ENCODE measurements at places on chromosomes 3 and 15. TPM values are rescaled to one million over a fixed set of nuclear protein-coding genes. Genes with fewer than 3 reads are reported as not detected.

- no peak overlapping the region for H3K4me3 ChIP-seq
- H3K4me1 ChIP-seq: peaks cover 36% of the 10 kb centered on the region
- H3K27me3 ChIP-seq: no peaks in the 10 kb centered on the region
- H3K36me3 ChIP-seq: no peaks in the 10 kb centered on the region
- H3K27ac ChIP-seq: peak overlapping the region; percentile 74
- no peak for DNase-seq
Measured at GRCh38 chr3:100001526-100002270, 112.6 kb downstream of the FILIP1L start.

DNA sequence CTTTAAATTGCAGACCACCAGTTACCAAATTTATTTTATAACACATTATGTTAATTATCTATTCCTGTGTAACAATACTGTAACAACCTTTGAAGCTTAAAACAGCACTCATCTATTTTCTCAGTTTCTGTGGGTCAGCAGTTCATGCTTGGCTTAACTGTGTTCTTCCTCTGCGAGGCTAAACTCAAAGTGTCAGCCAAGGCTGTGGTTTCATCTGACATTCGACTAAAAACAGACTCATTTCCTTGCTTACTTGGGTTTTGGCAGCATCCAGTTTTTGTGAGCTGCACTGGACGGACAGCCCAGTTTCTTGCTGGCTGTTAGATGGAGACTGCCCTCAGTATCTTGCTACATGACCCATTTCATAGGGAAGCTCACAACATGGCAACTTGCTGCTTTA is 247.3 kb upstream of the KCNH8 start:
- no peak for DNase-seq
- no peaks in the 10 kb centered on the region for H3K36me3 ChIP-seq
- no peak overlapping the region for H3K27ac ChIP-seq

- H3K4me1 ChIP-seq: no peaks in the 10 kb centered on the region
- H3K27me3 ChIP-seq: no peaks in the 10 kb centered on the region
- no peak overlapping the region for H3K27ac ChIP-seq
- no peak overlapping the region for H3K4me3 ChIP-seq
Measured at GRCh38 chr3:188581365-188581764, 427.4 kb downstream of the LPP start.

- H3K27ac ChIP-seq: no peak overlapping the region
- no peaks in the 10 kb centered on the region for H3K27me3 ChIP-seq
- no peak overlapping the region for H3K4me3 ChIP-seq
- no peak for DNase-seq
- peaks cover 11% of the 10 kb centered on the region for H3K36me3 ChIP-seq
Measured at GRCh38 chr15:62648954-62649353, 393.6 kb upstream of the TPM1 start.

DNA sequence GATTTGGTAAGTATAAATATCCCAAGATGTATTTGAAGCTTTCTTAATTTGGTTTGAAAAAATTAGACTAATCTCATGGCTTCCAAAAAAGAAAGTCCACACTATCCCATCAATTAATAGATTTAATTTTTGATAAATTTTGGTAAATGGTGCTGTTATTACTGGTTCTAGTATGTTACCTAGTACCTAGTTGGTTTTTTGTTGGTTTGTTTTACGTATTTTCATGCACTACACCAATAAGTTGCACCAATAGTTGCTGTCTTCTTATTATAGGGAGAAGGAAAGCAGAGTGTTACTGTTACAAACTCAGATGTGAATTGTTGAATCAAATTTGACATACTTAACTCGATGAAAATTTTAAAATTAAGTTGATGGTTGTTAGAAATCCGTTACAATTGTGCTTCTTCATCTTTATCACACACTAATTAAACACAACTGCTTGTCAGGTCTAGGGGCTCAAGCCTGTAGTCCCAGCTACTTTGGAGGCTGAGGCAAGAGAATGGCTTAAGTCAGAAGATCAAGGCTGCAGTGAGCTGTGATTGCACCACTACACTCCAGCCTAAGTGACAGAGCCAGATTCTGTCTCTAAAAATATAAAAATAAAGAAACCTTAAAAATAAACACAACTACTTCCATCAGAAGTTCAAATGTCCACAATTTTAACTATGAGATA is 23.1 kb upstream of the MBNL1 start:
- H3K4me3 ChIP-seq: no peak overlapping the region
- H3K4me1 ChIP-seq: no peaks in the 10 kb centered on the region
- no peak overlapping the region for H3K27ac ChIP-seq
- no peaks in the 10 kb centered on the region for H3K27me3 ChIP-seq
- DNase-seq: no peak

- no peaks in the 10 kb centered on the region for H3K36me3 ChIP-seq
- no peaks in the 10 kb centered on the region for H3K27me3 ChIP-seq
- no peak for DNase-seq
- no peak overlapping the region for H3K4me3 ChIP-seq
Measured at GRCh38 chr3:72337480-72337855, 510.8 kb downstream of the SHQ1 start.

- no peak overlapping the region for H3K27ac ChIP-seq
- H3K36me3 ChIP-seq: no peaks in the 10 kb centered on the region
- no peak for DNase-seq
- H3K27me3 ChIP-seq: no peaks in the 10 kb centered on the region
- no peak overlapping the region for H3K4me3 ChIP-seq
Measured at GRCh38 chr3:46538803-46539442, 27.2 kb downstream of the LRRC2 start.

DNA sequence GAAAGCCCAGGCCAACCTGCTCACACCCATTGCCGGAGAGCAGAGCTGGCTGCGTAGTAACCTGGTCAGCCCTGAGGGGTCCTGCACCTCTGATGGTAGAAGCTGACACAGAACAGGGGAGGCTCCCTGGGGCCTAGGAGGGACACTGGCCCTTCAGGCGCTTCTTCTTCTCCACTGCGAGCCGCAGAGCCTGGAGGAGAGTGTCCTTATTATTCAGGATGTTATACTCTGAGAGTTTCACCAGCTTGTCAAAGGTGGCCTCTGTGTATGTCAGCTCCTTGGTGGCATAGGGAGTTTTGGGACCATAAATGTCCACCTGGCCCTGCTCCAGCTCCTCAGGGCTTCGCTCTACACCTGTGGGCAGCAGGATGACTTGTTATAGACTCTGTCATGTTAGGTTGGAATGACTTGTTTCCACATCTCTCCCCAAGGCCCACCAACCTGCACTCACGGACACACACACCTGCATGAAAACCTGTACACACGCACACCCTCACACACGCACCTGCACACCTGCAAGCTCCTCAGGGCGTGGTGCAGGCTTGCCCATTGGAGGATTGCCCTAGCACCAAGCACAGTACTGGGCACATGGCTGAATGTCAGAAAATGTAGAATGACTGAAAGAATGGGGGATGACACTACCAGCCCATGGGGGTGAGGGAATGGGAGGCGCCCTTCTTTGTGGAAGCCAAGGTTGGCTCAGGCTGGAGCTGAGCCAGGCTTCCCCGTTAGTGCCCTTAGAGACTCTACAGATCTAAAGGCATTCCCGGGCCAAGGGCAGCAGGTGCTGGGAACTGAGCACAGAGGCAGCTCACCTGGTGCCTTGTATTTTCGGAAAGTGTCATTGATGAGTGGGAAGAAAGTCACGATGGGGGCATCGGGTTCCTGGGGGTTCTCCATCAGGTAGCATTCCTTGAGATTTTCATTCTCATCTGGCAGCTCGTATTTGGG is 11.5 kb upstream of the EHD4 start:
- H3K4me3 ChIP-seq: no peak overlapping the region
- H3K27me3 ChIP-seq: no peaks in the 10 kb centered on the region
- H3K36me3 ChIP-seq: no peaks in the 10 kb centered on the region
- no peak for DNase-seq
- no peaks in the 10 kb centered on the region for H3K4me1 ChIP-seq

GRCh38 chr3:63966007-63966406 is 53.8 kb upstream of the SCAANT1 start:
- H3K4me1 ChIP-seq: peaks cover 43% of the 10 kb centered on the region
- no peak for DNase-seq
- H3K36me3 ChIP-seq: no peaks in the 10 kb centered on the region
- no peak overlapping the region for H3K27ac ChIP-seq
- no peak overlapping the region for H3K4me3 ChIP-seq

DNA sequence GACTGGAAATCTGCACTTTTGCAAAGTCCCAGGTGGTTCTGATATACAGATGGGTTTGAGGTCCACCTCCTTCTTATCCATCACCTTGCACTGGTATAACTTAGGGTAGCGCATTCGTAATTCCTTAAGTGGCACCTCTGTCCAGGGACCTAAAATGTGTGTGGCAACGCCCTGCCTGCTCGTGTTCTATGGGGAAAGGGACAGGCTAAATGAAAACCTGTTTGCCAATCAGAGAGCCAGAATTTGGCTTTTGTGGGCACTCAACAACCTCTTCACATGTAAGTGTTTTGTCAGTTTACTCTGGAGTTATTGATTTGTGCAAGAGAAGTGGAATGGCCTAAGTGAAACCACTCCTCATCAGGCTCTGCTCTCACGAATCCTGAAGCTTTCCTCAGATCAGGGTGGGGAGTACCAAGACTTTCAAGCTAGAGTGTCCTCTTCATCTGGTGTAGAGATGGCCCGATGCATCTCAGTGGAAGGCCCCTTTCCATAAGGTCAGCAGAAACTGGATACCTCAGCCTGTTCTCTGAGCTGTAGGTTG is 138.3 kb downstream of the ALDH1A2 start:
- no peaks in the 10 kb centered on the region for H3K36me3 ChIP-seq
- DNase-seq: no peak
- no peaks in the 10 kb centered on the region for H3K27me3 ChIP-seq

- DNase-seq: no peak
- peak overlapping the region; percentile 36 for H3K4me3 ChIP-seq
- H3K27ac ChIP-seq: peak overlapping the region; percentile 70
- H3K36me3 ChIP-seq: peaks cover 8% of the 10 kb centered on the region
- no peaks in the 10 kb centered on the region for H3K4me1 ChIP-seq
- H3K27me3 ChIP-seq: no peaks in the 10 kb centered on the region
Measured at GRCh38 chr3:52057812-52058495, 1.6 kb upstream of the DUSP7 start.

DNA sequence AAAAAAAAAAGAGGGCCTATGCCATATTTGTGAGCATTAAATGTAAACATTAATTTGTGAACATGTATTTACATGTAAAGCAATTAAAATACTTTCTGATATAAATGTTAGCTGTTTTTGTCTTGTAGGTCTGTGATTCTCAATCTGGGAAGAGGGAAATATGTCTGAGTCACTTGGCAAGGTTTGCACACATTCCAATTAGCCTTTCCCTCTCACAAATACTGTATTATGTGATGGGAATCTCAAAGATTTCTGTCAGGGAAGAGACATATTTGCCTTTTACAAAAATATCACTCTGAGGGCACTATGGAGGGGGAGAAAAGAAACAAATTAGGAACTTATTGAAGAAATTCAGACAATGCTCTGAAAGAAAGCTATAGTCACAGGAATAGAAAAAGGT is 483.6 kb downstream of the GBE1 start:
- H3K4me3 ChIP-seq: no peak overlapping the region
- H3K27ac ChIP-seq: no peak overlapping the region
- H3K27me3 ChIP-seq: no peaks in the 10 kb centered on the region

GRCh38 chr3:20068512-20069177 is 28.4 kb downstream of the KAT2B start:
- DNase-seq: no peak
- H3K27ac ChIP-seq: no peak overlapping the region
- peaks cover 47% of the 10 kb centered on the region for H3K4me1 ChIP-seq
- H3K36me3 ChIP-seq: no peaks in the 10 kb centered on the region

DNA sequence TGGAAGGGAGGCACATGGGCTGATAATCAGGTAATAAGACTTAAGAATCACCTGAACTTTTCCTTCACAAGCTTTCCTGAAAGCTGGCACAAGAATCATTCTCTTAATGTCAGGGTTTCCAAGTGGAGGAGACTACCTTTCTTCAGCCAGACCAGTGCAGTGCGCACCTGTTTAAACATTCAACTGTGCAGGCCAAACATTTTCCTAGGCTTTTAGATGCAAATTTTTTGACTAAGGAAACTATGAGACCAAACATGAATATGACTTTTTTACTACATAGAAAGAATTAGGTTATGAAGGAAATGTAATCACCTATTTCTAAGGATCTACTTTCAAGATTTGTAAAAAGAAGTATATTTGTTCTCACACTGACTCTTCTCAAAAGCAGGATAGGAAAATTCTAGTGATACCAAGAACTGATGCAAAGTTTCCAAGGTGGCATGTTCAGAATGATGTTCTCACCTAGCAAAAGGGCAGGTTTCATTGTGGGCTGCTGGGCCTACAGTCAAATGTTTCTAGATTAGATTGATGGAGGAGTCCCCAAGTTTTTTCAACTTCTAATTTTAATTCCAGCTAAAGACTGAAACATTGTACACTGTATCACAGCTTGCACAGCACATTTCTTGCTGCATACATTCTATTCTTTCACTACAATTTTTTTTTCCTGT is 339.1 kb downstream of the TIGIT start:
- H3K27me3 ChIP-seq: no peaks in the 10 kb centered on the region
- H3K4me3 ChIP-seq: no peak overlapping the region
- H3K4me1 ChIP-seq: peaks cover 11% of the 10 kb centered on the region
- no peak overlapping the region for H3K27ac ChIP-seq

GRCh38 chr3:143604402-143605185 is 243.7 kb downstream of the SLC9A9 start:
- DNase-seq: no peak
- H3K4me1 ChIP-seq: no peaks in the 10 kb centered on the region
- no peaks in the 10 kb centered on the region for H3K36me3 ChIP-seq

- DNase-seq: peak; percentile 95
- H3K4me1 ChIP-seq: no peaks in the 10 kb centered on the region
- H3K27ac ChIP-seq: peak overlapping the region; percentile 80
Measured at GRCh38 chr3:48739955-48740823, 23.2 kb upstream of the IP6K2 start.

- no peaks in the 10 kb centered on the region for H3K27me3 ChIP-seq
- DNase-seq: no peak
Measured at GRCh38 chr3:33636125-33636850, 81.8 kb downstream of the CLASP2 start.

DNA sequence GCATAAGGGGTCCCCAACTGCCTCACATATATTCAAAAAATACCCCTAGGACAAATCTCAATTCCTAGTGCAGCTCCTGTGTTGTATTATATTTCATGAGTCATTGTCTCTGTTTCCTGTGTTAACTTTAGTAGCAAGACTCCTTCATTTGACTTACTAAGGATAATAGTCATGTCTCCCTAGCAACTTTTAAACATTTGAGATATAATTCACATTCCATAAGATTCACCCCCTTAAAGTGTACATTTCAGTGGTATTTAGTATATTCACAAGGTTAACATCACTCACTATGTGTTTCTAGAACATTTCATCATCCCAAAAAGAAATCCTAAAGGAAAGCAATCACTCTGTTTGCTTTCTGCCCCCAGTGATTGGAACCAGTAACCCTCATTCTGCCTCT is 121.3 kb upstream of the WNT7A start:
- no peak overlapping the region for H3K27ac ChIP-seq
- no peaks in the 10 kb centered on the region for H3K27me3 ChIP-seq
- H3K4me3 ChIP-seq: no peak overlapping the region
- no peak for DNase-seq
- no peaks in the 10 kb centered on the region for H3K4me1 ChIP-seq

- DNase-seq: no peak
- no peaks in the 10 kb centered on the region for H3K4me1 ChIP-seq
- no peaks in the 10 kb centered on the region for H3K27me3 ChIP-seq
Measured at GRCh38 chr3:83632526-83632925, 1326.3 kb upstream of the CADM2 start.

GRCh38 chr15:67193223-67193990 is 61.1 kb downstream of the AAGAB start:
- peak; percentile 61 for DNase-seq
- peaks cover 59% of the 10 kb centered on the region for H3K4me1 ChIP-seq

Gene CCR4
- total RNA-seq: 0.35 TPM

Gene SHC4
- total RNA-seq: 5.3 TPM

Gene ZBBX
- not detected for total RNA-seq

Gene FBXW12
- not detected for total RNA-seq

Gene CKMT1B
- not detected for total RNA-seq

Gene CHL1
- 66.4 TPM for total RNA-seq

Gene GOLGA8T
- total RNA-seq: 0.39 TPM

Gene SLC2A2
- total RNA-seq: not detected

Gene DUOXA2
- not detected for total RNA-seq

Data from right atrium auricular region (tissue), 2 donors.